ENCODE measurements at places on chromosomes 13 and 19.

DNA sequence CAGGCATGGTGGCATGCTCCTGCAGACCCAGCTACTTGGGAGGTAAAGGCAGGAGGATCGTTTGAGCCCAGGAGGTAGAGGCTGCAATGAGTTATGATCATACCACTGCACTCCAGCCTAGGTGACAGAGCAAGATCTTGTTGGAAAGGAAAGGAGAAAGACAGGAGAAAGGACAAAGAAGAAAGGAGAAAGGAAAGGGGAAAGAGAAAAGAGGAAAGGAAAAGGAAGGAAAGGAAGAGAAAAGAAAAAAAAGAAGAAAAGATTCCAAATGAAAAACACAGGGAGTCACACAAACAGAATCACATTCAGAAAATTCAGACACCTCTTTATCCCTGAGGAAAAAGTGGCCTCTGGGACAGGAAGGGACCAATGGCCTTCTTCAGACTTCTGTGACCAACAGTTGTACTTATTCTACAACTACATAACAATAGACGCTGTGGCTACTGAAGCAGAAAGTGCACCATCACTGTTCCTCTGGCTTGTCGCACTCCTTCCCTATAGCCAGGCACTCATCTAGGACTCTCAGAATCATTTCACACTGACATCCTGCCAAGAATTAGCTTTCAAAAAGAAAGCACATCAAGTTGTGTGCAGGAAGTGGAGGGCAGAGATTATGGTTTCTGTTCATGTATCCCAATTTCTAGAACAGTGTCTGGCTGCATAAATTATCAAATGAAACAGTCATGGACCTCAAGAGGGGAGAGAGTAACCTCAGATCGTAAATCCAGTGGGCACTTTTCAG is 5.9 kb downstream of the MTMR6 start:
- no peak for DNase-seq

DNA sequence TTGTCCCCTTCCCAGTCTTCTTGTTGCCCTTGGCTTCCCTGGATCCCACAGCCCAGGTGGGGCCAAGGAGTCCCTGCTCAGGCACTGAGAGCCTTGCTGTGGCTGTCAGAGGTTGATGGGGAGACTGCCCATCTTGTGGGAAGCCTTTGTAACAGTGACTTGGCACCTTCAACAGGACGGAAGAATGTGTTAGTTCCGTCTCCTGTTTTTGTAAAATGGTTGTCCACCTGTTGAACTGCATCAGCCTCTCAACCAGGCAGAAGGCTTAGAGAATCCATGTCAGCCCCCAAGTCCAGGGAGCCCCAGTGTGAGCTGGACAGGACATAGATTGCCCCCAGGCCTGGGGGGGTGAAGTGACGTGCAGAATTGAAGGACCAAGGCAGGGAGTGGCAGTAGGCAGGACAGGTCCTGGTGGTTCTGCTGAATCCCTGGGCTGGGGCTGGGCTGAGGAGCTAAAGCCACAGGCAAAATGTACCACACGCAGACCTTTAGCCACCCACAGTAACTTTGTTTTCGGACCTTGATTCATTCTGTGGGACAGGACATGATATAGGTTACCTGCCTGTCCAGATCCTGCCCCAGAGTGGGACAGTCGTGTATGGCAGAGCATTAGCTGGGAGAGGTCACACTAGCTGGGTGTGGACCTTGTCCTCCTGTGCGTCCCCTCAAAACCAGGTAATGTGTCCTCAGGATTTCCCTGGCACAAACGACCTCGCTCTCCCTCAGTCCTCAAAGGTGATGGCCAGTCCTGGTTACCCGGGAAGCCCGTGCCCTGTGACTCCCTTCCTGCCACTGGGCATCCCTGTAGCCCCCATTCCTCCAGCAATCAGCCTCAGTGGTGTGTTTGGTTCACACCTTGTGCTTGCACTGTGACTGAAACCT is 47.0 kb downstream of the GATAD2A start:
- DNase-seq = no peak

GRCh38 chr19:17183271-17183761 is 31.8 kb upstream of the USE1 start:
- DNase-seq = no peak

DNA sequence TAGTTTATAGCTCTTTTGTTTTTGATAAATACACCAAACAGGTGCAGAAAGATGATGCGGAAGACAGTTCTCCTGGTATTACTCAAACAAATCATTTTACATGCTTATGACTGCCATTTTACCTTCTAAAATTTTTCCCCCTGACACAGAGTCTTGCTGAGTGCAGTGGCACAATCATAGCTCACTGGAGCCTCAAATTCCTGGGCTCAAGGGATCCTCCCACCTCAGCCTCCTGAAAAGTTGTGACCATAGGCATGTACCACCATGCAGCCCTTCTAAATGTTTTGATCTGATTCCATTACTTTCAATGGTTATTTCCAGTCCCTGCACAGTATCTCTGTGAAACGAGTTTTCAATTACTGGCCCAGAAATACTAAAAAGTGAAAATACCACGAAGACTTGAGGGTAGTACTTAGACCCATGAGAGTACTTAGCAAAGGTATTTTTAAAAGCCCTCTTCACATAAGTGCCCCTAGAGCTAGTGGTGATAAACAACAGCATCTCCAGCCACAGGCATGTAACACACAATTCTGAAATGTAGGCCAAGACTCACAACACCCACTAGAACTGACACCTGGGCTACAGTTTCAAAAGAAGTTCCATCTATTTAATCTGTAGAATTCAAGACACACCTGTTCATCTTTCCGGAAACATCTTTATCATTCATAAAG is 11.3 kb downstream of the HSPH1 start:
- DNase-seq = no peak

DNA sequence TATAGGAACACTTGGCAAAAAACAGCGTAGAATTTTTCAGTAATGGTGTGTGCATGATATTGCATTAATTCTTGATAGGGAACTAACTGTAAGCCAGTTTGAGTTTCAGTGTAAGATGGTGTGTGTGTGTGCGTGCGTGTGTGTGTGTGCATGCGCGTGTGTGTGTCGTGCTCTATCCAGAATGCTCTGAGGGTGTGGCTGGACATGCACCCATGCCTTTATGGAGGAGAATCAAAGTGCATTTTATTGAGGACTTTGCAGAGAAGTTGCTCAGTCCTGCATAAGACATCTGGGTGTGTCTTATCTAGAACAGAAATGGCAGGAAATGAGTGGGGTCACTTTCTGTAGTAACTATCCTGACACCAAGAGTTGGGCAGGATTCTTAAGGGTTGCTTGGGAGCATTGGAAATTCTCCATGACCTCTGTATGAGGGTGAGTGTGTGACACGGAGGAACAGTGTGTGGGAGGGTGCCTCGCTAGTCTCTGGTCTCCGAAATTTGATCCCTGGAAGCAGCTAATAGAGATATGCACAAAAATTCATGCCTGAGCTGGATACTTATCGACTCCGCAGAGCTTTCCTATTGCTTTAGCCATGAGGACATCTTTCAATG is 252.2 kb downstream of the TSHZ3 start:
- DNase-seq = no peak

GRCh38 chr13:66700117-66700601 is 530.0 kb downstream of the PCDH9 start:
- no peak for DNase-seq

DNA sequence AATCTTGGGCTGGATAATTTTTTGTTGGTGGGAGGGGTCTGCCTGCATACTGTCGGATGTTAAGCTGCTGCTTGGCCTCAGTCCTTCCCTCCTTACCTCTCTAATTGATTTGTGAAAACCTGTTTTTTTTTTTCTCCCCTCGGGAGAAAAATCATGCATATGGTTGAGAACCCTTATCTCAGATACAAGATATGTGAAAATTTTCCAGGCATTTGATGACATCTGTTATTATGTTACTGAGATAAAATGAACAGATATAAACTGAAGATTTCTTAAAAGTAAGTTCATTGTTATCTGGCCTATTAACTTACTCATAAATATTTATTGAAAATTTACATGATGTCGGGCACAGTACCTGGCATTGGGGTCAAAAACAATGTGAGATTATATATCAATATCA is 1375.7 kb downstream of the PCDH9 start:
- DNase-seq = no peak

DNA sequence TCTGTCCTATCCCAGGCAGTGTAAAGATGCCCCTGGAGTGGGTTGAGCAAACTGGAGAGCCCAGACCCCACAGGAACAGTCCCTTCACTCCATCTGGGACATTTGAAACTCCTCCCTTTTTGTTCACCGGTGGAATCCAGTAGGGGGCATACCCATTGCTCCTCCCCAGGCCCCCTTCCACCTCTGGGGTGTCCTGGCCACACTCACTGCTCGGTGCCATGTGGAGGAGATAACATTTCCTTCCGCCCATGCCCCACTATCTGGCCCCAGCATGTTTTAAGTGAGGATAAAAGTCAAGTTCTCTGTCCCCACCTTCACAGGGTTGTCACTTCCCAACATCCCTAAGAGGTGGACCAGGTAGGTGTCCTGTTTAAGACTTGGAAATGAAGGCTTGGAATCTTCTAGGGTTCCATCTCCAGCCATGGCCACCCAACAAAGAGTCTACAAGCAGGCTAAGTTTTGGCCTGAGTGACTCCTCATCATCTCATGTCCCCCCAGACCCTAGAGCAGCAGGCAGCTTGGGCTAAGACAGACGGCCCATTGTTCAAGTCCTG is 9.3 kb downstream of the ZNF526 start:
- no peak for DNase-seq

DNA sequence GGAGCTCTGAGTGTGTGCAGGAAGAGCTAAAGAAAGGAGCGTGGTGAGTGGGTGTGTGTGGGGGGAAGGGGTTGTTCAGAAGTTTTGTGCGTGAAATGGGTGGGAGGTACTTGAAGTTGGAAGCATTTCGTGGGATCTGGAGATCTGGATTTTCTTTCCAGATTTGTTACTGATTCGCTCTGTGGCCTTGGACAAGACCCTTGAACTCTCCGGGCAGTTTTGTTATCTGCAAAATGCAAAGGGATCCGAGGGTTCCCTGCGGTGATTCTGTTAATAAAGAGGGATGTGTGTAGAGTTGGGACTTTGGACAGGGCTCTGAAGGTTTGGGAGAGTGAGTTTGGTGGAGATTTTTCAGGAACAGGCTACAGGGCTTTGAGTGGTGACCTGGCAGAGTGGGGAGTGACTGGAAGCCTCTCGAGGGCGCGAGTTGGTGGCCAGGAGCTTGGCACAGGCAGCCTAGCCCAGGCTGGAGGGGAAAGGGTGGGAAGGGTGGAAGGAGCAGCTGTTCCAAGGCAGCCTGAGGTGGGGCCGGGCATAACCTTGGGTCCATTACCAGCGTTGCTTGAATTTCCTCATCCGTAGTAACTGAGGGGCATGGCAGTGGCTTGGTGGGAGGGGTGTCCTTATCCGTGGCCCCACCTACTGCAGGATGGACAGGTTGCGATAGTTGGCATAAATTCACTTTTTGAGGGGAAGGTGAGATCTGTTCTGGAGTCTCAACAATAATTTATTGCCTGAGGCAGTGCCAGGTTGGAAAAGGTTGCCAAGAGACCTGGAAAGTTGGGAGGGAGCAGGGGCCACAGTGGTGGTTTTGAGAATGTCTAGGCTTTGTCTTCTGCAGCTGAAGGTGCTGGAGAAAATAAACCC is 2.1 kb downstream of the ACTN4 start:
- peak; percentile 51 for DNase-seq

DNA sequence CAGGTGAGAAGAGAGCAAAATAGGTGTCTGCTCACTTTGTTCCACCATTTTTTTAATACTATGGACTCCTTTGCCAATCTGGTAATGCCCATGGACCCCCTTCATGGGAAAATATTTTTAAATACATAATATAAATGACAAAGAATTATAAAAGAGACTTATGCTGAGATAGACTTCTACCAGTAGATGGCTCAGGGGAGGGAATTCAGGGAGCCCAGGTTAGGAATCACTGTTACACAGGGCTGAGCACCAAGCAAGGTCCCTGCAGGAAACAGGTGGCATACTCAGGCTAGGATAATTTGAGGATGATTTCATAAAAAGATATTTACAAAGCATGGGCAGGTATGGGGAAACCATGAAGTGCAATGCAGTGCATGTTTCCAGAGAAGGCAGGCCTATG is 525.9 kb downstream of the FGF9 start:
- no peak for DNase-seq

DNA sequence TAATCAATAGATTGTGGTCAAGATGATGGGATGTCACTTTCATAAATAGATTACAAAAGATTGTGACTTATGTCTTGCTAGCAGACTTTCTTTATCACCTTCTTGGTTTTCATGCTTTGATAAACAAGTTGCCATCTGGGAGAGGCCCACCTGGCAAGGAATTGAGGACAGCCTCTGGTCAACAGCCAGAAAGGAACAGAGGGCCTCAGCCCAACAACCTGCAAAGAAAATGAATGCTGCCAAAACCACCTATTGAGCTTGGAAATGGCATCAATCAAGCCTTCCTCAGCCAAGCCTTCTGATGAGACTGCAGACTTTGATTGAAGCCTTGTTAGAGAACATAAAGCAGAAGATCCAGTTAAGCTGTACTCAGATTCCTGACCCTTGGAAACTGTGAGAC is 288.6 kb downstream of the SPRY2 start:
- no peak for DNase-seq

DNA sequence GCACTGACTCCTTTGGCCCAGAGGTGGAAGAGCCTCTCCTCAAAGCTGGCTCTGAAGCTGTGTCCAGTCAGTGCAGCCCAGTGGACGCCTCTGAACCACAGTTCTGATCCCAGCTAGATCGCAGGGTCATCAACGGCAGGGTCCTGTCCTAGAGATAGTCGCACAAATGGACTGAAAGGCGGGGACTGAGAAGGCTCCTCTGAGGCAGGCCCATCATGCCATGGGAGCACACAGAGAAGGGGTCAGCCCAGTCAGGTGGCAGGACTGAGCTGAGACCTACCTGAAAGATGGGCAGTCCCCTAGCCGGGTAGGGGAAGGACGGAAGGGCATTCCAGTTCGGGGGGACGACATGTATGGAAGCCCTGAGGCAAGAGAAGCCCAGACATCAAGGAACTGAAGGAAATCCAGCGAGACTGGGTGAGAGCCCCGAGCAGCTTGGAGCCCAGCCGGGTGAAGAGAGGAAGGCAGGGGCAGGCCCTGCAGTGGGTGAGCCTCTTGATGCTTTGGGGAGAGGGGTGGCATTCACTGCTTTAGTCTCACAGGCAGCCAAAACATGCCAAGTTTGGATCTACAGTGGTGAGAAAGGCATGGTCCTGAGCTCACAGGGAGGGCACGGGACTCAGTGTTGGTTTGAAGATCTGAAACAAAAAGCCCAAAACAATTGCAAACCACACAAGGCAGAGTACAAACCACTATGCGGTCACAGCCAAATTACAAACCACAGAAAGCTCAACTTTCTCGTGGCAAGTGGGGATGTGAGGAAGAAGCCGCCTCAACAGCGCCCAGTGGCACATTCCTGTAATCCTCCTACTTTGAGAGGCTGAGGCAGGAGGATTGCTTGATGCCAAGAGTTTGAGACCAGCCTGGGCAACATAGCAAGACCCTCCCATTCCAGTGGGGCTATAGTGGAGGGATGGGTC is 10.0 kb downstream of the CALM3 start:
- peak; percentile 12 for DNase-seq

GRCh38 chr13:76226941-76227340 is 590.8 kb downstream of the LMO7 start:
- DNase-seq = no peak

GRCh38 chr13:30978981-30979956 is 46.8 kb downstream of the TEX26 start:
- peak; percentile 29 for DNase-seq

GRCh38 chr13:94711561-94712286 is 621 bp downstream of the SOX21 start:
- no peak for DNase-seq
